ENCODE measurements at places on chromosomes 11 and 22.

- no peak for DNase-seq
These were observed 51.9 kb downstream of the IGLL1 start for GRCh38 chr22:23527971-23528740.

DNA sequence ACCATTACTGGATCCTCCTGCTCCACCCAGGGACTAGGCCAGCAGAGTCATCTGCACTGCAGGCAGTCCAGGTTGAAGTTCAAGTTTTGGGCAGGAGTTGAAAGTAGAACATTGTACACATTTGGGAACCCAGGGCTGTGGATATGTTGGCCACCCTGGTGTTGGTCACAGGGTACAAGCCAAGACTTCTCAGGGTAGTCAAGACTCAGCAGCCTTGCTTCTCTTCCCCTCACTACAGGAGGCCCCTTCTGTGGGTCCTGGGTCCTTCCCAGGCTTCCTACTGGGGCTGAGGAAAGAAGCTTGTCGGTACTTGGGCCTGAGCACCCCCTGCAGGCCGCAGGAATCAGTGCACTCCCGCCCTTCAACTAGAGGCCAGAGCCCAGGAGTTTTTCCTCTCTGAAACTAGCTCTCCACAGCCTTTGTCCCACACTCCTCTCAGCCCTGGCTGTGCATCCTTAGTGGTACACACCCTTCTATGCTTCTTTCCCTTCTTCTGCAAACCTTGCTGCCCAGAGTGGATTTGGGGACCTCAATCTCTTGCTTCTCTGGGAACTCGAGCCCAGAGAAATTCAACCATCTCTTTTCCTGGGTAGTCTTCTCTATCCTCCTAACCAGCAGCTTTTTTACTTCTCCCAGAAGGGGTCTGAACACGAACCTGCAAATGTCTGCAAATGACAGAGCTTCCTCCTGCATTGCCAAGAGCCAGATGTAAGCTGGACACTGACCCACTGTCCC is 2.6 kb upstream of the HPX start:
- DNase-seq, result peak; percentile 61

GRCh38 chr11:64887234-64887756 is 8.9 kb upstream of the EHD1 start:
- no peak for DNase-seq

DNA sequence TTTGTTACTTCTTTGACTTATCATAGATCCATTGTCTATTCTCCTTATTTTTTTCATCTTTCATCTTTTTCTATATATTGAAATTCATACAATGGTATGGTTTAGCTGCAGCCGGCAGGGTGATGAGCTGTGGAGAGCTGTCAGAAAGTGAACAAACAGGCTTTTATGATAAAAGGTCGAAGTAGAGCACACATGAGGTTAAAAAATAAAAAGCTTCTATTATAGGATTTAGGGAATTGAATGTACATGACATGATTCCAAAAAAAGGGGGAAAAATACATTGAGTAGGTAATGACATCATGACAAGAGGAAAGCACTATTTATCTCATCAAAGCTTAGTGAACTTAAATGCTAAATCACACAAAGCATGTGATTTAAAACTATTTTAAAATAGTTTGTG is 884.8 kb downstream of the METTL15 start:
- no peak for DNase-seq

DNA sequence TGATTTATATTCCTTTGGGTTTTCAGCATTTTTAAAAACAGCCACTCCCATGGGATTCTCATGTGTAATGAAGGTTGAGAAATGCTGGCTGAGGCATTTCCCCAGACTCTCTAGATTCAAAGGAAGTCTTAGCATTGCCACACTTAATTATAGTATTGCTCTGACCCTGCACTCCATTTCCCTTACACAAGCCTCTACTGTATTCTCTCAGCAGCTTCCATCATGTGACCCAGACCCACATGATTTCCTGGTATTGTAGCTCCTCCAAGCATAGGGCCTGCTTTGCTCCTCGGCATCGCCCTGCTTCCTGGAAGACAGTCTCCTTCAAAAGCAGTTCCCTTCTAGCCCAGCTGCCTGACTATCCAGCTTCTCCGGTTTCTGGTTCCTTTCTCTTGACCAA is 261.5 kb downstream of the LARGE1 start:
- no peak for DNase-seq

DNA sequence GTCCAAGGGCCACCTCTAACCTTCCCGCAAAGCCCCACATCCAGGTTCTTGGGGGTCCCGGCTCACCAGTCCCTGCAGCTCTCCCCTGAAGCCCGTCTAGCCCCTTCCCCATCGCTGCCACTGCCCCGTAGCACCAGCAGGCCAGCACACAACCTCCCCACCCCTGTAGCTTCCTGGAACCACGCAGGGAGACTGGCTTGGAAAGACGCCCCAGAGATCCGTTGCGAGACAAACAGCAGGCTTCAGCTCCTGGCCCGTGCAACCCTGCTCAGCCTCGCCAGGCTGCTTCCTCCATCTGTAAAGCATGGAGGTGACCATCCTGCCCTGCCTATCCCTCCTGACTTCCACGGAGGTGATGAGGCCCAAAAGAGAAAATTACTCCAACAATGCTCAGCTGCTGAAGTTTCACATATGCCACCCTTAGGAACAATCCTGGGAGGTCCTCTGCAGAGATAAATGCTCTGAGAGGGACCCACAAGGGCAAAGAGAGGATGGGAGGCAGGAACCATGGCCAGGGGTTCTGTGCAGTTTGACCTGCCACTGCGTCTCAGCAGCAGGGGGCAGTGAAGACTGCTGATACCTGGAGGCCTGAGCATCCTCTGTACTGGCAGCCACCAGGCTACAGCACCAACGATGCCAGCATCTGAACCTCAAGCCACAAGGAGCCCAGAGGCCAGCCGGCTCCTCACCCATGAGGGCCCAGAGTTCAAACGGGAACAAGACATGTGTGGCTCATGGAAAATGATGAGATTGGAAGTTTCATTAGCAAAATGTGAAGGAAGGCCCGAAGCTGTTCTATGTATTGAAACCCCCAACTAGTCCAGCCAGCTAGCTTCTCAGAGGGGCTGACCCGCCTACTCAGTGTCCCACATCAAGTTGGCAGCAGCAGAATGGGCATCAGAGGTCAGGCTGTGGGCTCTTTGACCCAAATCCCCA is 16.1 kb downstream of the DGCR2 start:
- peak; percentile 65 for DNase-seq

DNA sequence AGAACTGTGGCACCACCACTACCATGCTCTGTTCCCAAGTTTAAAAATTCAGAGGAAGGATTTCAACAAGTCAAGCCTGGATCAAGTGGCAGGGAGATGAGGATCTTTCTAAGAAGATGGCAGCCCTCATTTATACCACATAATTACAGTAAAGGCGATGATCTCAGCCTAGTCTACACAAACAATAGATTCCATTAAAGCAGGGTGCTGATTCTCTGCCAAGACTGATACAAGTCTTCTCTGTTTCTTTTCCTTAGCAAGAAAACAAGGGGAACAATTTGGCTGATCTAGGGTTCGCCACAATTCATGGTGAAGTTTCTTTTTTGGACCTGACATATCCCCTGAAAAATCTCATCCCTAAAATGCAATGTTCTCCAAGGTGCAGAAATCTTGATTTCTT is 73.9 kb downstream of the PPFIBP2 start:
- DNase-seq, result no peak

DNA sequence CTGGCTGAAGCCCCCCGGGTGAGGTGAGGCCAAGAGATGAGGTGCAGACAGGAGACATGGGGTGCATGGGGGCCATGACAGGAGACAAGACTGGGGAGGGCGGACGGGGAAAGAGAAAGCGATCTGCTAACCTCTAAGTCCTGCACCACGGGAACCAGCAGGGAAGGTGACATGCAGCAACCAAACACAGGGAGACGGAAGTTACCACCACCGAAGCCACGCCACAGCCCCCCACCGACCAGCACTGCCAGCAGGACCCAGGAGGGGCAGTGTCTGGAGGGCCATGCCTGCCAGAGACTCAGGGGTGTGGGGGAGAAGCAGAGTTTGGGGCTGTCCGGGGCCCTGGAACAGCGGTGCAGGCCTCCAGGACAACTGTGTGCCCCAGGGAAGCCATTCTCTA is 14.1 kb upstream of the RASL10A start:
- no peak for DNase-seq

DNA sequence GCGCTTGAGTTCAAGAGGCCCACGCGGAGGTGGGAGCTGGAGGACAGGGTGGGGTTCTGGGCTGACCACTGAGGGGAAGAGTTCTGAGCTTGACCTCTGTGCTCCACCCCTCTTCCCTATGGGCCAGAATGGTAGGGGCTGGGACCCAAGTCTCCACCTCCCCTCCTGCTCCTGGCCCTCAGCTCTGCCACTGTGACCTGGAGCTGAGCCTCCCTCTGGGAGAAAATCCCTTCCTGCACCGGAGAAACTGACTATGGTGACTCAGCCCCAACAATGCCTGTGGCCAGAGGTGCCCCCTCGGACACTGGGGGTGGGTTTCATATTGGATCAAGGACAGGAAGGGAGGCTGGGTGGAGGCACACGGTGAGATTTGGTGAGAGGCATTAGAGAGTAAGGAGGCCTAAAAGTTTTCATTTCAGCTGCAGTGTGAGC is 23.0 kb downstream of the RELT start:
- DNase-seq, result no peak

DNA sequence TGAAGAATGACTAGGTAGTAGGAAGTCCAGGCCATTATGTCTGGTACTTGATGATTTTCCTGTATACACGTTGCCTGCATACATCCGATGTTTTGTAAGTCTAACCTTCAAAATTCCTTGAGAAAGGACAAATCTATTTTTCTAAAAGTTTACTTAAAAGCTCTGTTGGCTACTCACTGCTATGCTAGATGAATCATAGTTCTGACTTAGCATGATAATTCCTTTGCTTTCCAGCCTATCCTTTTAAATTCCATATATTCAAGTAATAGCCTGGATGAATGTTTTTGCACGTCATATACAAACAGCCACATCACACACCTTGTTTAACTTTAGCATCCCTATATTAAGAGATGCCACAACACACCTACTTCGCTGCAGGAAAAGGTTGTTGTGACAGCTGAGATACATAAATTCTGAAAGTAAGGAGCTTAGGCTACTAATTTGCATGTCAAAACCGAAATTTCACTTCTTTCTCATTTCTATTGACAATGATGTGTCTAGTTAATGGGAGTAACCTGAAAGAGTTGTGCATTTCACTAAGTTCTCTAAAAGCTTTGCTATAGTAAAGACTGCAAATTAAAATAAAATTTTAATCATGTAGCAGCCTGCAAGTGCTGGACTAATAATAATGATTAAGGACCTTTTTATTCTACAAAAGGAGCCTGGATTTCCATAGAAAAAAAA is 1116.4 kb downstream of the JRKL start:
- DNase-seq, result no peak

DNA sequence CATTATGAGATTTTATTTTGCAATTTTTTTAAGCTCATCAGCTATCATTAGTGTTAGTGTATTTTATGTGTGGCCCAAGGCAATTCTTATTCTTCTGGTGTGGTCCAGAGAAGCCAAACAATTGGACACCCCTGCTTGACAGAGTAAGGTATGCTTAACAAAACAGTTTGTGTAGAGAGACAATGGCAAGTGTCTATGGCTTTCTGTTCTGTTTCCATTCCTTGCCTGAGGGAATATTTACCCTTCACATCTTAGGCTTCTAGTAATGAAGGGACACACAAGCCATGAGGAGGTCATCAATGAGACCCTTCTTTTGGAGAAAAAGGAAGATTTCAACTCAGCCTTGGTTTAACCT is 1278.4 kb upstream of the TENM4 start:
- DNase-seq, result no peak

DNA sequence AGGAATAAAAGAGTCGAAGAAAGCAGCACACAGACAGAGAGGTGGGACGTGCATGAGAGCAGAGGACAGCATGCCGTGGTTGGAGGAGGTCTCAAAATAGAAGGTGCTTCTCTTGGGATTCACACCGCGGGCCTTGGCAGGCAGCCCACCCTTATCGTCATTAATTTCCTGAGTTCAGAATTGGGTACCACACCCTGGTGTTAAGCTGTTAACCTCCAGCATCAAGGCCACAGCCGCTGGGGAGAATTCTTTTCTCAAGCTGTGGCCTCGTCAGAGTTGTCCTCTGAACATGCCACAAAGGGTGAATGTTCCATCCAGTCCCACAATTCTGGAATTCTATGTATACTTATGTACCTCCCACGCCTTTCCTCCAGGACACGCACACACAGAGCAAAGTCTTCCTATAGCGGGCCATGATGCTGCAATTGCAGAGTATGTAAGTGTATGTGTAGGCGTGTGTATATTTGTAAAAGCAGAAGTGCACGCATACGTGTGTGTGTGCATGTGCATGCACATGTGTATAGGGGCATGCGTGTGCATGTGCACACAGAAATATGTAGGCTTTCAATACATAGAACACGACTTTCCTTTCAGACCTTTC is 39.0 kb downstream of the ADAMTS8 start:
- DNase-seq, result peak; percentile 54

GRCh38 chr11:45180848-45181192 is 34.4 kb downstream of the PRDM11 start:
- peak; percentile 9 for DNase-seq

GRCh38 chr11:59802639-59803176 is 7.9 kb downstream of the MRPL16 start:
- peak; percentile 75 for DNase-seq

- DNase-seq, result no peak
These were observed 53.0 kb downstream of the KREMEN1 start for GRCh38 chr22:29125844-29126243.

DNA sequence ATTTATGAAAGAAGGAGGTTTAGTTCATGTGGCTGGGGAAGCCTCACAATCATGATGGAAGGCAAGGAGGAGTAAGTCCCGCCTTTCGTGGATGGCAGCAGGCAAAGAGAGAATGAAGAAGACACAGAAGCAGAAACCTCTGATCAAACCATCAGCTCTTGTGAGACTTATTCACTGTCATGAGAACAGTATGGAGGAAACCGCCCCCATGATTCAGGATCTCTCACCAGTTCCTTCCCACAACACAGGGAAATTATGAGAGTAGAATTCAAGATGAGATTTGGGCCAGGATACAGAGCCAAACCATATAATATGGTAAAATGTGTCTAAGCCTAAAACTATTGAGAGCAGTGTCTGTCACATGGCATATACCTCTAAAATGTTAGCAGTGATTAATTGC is 503.8 kb upstream of the CCDC179 start:
- no peak for DNase-seq

GRCh38 chr11:16880184-16880801 is 133.9 kb downstream of the PLEKHA7 start:
- DNase-seq, result no peak

- no peak for DNase-seq
These were observed 99.9 kb downstream of the PIWIL4 start for GRCh38 chr11:94666792-94667721.

- DNase-seq, result no peak
These were observed 1085.9 kb downstream of the TBC1D22A start for GRCh38 chr22:47848184-47848920.
